ENCODE measurements at places on chromosomes 3 and 15.

DNA sequence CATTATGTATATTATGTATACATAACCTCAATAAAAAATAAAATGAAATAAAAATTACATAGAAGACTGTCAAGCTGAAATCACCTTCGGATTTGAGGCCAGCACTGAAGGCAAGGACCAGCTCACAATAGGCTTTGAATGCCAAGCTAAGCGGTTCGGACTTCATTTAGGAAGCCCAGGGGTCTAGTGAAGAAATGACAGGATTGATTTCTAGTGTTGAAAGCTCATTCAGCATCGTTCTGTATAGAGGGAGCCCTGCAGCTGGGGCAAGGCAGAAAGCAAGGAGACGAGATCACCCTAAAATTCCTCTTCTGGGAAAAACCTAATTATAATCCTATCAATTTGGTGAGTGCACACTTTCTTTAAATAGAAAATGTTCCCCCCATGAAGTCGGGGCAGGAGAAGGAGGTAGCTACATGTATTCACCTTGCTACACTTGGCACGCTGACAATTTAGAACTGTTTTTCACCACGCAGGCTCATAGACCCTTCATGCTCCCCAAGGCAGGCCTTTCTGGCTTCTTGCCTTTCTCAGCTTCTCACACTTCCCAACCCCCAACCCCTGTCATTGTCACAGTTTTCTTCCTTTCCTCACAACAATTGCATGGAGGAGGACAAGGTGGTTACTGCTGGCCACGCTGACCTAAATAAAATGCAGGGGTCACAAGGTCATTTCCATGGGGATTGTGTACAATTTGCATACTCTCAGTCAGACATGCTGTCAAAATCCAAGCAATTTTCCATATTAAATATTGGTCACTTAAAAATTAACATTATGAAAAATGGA lies 44.4 kb upstream of the SSR3 start:
- no peak overlapping the region for H3K27ac ChIP-seq
- no peak for DNase-seq
- no peaks in the 10 kb centered on the region for H3K27me3 ChIP-seq
- no peaks in the 10 kb centered on the region for H3K4me1 ChIP-seq

GRCh38 chr3:15805756-15806266 lies 8.0 kb upstream of the ANKRD28 start:
- DNase-seq: no peak
- peak overlapping the region; percentile 83 for H3K27ac ChIP-seq
- H3K4me1 ChIP-seq: peaks cover 46% of the 10 kb centered on the region
- no peak overlapping the region for H3K4me3 ChIP-seq
- no peaks in the 10 kb centered on the region for H3K36me3 ChIP-seq

GRCh38 chr3:39166134-39166710 lies 12.8 kb upstream of the CSRNP1 start:
- H3K36me3 ChIP-seq: no peaks in the 10 kb centered on the region
- no peak for DNase-seq
- peaks cover 5% of the 10 kb centered on the region for H3K4me1 ChIP-seq
- H3K27ac ChIP-seq: peak overlapping the region; percentile 65
- H3K4me3 ChIP-seq: no peak overlapping the region
- H3K27me3 ChIP-seq: no peaks in the 10 kb centered on the region

DNA sequence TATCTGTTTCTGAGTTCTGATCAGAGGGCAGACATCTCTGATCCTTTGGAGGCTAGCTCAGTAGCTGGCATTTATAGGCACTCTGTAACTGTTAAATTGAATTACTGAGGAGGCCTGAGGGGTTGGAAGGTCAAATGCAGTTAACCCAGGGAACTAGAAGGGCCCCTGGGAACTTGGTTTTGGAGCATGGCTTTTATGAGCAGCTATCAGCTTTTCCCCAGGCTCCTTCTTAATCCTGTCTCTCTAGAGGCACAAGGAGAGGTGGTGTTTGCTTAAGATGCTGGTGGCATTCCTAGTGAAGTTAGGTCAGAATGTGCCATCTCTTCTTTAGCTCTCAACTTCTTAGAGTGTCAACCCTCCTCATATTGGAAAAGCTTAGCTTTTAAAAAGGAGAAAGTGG lies 128.9 kb downstream of the LPP start:
- no peaks in the 10 kb centered on the region for H3K27me3 ChIP-seq
- no peak overlapping the region for H3K4me3 ChIP-seq
- peaks cover 43% of the 10 kb centered on the region for H3K4me1 ChIP-seq
- H3K36me3 ChIP-seq: no peaks in the 10 kb centered on the region
- H3K27ac ChIP-seq: no peak overlapping the region

DNA sequence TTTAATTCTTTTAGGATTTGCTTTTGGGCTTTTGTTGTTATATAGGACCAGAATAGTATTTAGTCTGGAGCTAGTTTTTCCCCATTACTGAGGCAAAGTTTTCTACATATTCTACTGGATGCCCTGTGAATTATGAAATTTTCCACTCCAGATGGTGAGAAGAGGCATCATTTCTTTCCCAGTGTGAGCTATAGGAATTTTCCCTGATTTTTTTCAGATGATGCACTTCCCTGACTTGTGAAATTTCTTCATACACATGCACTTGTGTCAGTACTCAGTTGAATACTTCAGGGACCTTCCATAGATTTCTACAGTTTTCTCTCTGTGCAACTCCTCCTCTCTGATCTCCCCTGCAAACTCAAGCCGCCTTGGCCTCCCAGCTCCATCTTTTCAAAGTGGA lies 73.7 kb upstream of the SLCO2A1 start:
- no peak overlapping the region for H3K4me3 ChIP-seq
- H3K27ac ChIP-seq: no peak overlapping the region
- no peak for DNase-seq
- no peaks in the 10 kb centered on the region for H3K36me3 ChIP-seq
